ENCODE measurements at places on chromosomes 12 and 14.

DNA sequence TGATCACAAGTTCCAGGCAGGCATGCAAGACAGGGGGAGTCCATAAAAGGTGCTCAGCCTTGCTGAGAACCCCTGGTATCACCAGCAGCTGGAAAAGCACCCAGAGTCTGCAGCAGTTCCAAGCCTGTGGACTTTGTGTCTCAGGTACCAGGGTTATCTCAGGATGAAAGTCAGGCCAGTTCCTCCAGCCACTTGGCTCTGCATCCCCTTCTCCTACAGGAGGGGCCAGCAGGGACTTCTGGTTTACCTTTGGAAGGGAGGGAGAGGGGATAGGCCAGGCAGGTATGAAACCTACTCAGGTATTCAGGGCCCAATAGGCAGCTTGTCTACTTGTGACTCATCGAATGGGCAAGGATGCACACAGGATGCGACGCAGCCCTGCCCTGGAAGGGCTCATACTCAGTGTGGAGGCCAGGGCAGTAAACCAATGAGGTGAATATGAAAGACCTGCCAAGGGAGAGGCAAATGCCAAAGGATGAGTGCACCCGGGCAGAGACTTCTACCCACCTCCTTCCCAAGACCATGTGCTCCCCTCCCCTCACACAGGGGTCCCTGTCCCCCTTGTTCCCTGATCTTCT lies 148.2 kb downstream of the SLC38A6 start:
- DNase-seq: no peak

- peak; percentile 3 for DNase-seq
Measured at GRCh38 chr12:115504306-115505290, 772.9 kb downstream of the MED13L start.

- no peak for DNase-seq
Measured at GRCh38 chr12:55126106-55126505, at the start of gene OR9K2. TSS of gene OR9K2 (plus strand) at chr12:55126406. CDS start at chr12:55129835, 3,429 bp downstream.

- DNase-seq: no peak
Measured at GRCh38 chr14:99232714-99233214, 39.2 kb downstream of the BCL11B start.

DNA sequence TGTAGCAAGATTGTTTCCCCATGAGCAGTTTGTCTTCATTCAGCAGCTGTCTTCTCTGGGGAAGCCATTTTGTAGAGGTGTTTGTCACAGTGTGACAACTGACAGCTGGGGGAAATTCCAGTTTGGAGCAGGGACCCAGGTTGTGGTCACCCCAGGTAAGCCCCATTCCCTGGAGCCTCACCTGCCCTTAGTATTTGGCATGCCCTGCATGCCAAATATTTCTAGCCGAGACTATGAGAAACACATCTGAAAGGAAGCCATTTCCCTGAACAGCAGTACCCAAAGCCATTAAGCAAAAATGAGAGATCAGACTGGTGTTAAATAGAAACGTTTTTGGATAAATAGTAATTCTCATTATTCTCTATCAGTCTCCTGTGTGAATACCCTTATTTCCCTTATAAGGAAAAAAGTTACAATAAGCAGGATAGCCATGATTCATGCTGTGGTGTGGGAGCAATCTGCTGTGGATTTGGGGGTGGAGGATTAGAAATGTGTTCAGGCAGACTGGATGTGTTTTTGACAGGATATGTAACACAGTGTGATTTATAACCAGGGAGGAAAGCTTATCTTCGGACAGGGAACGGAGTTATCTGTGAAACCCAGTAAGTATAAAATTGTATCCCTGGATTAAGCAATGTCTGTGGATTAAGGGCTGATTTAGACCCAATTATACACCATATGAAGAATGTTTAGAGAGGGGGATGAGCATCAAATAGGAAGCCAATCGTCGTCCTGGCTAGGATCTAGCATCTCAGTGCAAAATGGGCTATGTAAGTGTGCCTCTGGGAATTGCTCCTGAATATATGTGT lies 68.9 kb downstream of the DAD1 start:
- no peak for DNase-seq

GRCh38 chr12:65194949-65195348 lies 25.6 kb downstream of the LEMD3 start:
- DNase-seq: no peak

GRCh38 chr14:74065746-74066575 lies 18.3 kb downstream of the ALDH6A1 start:
- DNase-seq: no peak

- DNase-seq: peak; percentile 52
Measured at GRCh38 chr14:74425525-74426201, 347 bp downstream of the SYNDIG1L start.

GRCh38 chr14:24921903-24922302 lies 128.0 kb downstream of the STXBP6 start:
- DNase-seq: no peak

DNA sequence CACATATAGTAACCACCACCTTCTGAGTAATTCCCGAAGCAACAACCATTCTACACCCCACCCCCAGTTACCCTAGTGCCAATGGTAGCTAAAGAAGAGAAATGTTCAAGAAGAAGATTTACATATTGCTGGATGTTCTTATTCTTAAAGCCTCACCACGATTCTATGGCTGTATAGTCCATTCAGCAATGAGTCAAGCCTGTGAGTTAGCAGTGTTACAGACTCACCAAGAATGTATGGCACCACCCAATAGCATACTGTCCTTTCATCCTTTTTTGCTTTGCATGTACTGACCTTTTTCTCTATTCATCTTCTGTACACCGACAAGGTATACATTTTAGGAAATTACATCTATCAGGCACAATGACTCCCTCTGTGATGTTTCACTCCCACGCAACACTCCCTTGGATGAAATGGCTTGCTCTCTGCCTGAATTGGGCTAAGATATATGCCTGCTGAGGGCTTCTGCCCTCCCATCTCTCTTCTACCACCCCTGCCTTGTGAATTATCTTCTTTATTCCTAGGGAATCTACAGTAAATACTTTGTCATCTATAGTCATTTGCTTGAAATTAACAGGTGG lies 945.8 kb downstream of the DIO2 start:
- no peak for DNase-seq

DNA sequence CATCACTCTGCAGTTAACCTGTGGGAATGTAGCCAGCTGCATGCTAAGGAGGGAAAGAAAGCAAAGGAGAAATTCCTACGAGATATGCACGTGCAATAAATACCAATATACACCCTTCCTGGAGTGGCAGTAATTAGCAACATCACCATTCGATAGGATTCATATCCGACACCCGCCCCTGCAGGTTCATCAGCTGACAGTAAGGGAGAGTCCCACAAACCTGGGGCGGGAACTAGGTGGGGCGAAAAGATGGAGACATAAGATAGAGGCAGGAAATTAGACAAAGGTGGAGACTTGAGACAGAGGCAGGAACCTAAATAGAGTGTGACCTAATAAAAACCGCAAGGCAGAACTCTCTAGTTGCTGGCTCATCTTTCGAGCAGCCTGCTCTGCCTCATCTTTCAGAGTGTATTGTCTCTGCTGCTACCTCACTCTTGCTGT lies 51.6 kb downstream of the PLEKHG3 start:
- no peak for DNase-seq

- peak; percentile 70 for DNase-seq
Measured at GRCh38 chr14:64983439-64984310, 3.0 kb upstream of the FNTB start.

DNA sequence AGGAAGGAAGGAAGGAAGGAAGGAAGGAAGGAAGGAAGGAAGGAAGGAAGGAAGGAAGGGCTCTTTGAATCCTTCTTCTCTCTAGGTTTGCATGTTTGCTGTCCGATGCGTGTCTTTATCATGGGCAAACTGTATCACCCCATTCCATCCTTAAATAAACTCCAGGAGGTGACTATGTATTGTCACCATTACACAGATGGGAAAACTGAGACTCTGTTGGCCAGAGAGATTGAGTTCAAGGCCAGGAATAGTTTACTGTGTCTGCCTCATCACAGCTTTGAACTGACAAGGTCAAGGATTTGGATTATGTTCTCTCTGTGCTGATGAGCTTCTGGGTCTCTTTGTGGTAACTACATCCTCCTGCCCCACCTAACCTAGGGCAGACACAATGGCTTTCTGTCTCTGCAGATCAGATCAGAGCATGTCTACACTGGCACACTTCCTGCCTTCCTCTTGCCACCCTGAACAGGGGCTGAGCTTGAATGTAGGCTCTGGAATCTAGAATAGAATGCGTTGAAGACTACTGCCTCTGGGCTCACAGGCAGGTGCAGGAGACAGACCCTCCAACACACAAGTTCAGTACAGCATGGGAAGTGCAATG lies 78.9 kb upstream of the MAP1LC3B2 start:
- DNase-seq: no peak

DNA sequence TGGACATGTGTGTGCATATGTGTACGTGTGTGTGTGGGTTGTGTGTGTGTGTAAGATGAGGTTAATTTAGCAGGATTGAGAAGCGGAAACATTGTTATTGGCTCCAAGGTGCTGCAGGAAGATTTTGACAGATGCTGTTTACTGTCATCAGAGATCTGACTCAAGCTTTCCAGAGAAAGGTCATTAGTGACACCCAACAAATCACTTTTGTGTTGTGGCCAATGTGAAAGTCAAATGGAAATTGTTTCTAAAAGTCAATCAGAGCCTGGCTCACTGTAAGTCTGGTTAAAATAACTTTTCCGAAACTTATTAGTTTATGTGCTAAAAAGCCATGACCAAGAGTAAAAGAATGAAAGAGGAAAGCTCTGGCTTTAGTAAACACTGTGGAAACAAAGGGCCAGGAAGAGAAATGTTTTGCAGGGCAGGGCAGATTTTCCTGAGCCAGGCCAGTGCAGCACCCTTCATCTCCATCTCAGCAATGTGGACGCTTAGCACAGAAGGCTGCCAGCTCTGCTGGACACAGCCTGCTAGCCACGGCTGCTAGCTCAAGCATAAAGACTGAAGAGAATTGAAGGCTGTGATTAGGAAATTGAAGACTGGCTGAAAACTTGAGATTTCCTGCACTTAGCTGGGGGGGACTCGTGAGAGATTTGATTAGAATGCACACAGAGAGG lies 235.8 kb downstream of the NEDD1 start:
- DNase-seq: no peak

GRCh38 chr14:99732436-99733210 lies 48.5 kb downstream of the CYP46A1 start:
- DNase-seq: no peak

DNA sequence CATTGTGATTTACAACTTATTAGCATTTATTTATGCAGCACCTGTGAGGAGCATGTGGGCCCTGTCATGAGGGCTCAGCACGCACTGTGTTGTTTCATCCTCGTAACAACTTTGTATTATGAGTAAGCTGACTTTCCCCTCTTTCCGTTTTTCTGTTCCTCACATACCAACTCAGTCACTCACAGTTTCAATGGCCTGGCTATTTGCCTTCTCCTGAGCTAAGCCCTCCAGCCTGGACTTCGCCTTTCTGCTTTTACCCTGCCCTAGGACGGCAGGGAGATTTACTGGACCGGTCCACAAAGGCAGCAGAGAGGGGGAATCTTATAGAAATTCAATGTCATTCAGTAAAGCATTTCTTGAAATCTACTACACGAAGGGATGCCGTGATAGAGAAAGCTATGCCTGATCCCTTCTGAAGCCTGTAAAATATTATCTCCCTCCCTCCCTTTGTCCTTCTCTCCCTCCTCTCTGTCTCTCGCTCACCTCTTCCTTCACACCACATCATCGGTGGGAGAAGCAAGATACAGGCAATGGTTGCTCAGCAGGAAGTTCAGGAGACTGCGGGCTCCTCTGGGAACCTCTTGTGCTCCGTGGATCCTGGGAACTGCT lies 219.2 kb upstream of the TBX3 start:
- DNase-seq: no peak

GRCh38 chr14:65261425-65261920 lies 151.1 kb upstream of the FUT8 start:
- no peak for DNase-seq

GRCh38 chr12:122096591-122097149 lies 18.1 kb downstream of the MLXIP start:
- DNase-seq: no peak

GRCh38 chr12:53060064-53060720 lies 10.3 kb downstream of the TNS2 start:
- DNase-seq: no peak

DNA sequence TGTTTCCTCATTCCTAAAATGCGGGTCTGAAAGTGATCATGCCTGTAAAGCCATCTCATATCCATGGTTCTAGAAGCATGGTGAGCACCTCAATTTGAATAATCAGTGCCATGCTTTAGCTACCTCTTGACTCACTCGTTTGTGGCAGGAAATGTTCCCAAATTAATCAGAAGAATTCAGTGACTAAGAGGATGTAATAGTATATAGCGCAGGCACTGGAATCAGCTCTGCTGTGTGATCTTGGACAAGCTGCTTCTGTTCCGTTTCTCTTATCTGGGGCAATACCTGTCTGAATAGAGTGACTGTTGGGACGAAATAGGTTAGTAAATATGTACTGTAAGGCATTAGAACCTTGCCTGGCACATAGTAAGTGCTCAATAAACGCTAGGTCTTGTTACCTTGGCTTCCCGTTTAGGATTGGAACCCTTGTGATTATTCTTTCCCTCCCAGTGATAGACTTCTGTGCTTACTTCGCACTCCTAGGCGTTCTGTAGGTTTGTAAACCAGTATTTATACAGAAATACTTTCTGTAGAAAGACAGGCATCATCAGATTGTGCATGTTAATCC lies 820 bp upstream of the SMAGP start:
- no peak for DNase-seq

- DNase-seq: no peak
Measured at GRCh38 chr12:122226366-122227125, 694 bp upstream of the DIABLO start.

DNA sequence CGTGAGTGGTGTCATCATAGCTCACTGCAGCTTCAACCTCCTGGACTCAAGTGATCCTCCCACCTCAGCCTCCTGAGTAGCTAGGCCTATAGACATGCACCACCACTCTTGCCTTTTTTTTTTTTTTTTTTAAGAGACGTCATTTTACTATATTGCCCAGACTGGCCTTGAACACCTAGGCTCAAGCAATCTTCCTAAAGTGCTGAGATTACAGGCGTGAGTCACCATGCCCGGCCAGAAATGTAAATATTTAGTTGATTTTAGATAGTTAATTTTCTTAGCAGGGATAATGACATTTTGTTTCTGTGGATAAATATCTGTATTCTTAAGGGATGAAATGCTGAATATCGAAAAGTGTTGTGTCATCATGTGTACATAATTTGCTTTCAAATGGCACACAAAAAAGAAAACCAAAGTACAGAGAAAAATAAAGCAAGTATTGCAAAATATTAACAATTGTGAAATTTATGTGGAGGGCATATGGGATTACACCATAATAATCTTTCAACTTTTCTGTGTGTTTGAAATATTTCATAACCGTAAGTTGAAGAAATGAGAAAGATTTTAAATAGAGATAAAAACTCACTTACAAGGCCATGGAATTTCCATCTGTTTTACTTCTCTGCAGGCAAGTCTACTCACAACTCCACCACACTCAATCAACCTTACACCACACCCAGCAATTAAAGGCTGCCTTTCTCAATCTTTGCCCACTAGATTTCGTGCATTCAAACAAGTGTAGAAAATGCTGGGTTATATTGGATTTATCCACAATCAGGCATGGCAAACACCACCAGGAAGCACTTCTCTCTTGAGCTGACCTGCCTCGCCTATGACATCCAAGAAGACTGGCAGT lies 93.7 kb downstream of the SPTSSA start:
- DNase-seq: peak; percentile 81

GRCh38 chr12:120055231-120056000 lies 61.1 kb downstream of the RAB35 start:
- DNase-seq: peak; percentile 23

- DNase-seq: peak; percentile 37
Measured at GRCh38 chr12:122081083-122081696, 2.6 kb downstream of the MLXIP start.

- DNase-seq: no peak
Measured at GRCh38 chr14:46550836-46551235, 100.7 kb downstream of the RPL10L start.
